ENCODE measurements at places on chromosomes 1 and 21.
A peak's percentile ranks its signal among the peaks of the same experiment; 100 is the strongest.

GRCh38 chr1:191818198-191818597 is 340.1 kb upstream of the RGS18 start:
- DNase-seq, result no peak

DNA sequence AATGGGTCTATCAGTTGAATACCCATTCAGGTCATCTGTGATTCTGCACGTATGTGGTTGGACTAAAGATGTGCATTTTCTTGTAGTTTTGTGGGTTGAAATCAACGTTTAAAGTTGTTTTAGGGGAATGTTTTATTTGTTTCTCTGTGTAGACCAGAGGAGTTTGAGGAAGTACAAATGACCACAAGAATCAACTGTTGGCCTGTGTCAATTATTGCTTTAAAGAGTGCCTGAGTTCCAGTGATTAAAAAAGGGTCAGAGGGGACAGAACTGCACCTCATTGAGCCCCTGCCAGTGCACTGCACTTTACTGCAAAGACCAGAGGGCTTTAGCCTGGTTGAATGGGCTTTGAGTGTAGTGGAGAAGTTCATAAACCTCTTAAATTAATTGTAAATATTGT is 190.3 kb downstream of the VPS13D start:
- DNase-seq, result no peak

- no peak for DNase-seq
These were observed 63.2 kb downstream of the WNT9A start for GRCh38 chr1:227884370-227885134.

- DNase-seq, result no peak
These were observed 5.7 kb upstream of the CSTB start for GRCh38 chr21:43781846-43782245.

DNA sequence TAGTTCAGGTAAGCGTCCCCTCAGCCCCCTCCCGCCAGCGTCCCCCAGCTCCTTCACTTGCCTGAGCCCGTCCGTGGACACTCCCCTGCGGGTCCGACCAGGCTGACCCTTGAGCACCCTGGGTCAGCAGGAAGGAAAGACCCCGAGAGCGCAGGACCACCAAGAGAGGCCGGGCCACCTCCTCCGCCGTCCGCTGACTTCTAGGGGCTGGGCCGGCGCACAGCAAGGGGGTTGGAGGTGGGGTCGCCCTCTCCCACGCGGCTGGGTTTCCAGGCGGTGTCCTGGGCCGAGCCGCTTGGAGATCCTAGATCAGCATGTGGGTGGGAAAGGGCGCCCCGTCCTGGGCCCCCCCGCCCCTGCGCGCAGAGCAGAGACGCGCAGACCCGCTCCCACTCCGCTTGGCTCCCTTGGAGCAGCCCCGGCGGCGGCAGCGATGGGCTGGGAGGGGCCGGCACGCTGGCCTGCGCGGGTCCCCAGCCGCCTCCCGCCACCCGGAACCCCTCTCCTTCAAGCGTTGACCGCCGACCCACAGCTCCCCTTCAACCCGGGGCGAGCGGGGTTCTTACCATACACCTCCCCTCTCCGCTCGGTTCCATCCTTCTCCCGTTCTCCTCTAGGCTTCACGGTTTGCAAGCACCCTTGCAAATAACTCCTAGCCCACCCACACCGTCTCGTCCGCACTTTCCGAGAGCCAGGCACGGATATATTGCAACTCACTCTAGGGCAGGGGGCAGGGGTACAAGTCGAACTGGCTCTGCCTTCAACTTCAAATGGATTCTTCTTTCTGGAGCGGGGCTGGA is 7.5 kb downstream of the KNCN start:
- DNase-seq, result no peak

- DNase-seq, result no peak
These were observed 16.8 kb upstream of the JAK1 start for GRCh38 chr1:64983110-64983509.

DNA sequence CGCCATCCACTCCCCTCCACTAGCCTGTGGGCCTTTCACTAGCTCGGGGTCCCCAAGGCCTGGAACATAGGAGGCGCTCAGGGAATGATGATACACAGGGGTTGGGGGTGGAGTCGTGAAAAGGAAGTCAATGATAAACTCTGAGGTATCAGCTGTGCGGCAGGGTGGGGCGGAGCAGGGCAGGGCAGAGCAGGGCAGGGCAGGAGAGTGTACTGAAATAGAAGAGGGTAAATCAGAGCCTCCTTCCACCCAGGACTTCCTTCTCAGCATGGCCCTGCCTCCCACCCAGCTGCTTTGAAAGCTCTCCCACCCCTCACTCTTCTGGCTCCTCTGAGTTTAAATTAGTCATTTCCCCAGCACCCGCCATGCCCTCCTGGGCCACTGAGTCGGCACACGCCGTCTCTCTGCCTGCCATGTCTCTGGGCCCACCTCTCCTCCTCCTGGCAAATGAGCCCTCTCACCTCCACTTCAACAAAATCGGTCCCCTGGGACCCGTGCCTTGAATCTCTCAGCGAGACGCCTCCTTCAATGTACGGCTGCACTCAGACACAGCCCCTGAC is 16.9 kb downstream of the CAPZB start:
- DNase-seq, result no peak

- no peak for DNase-seq
These were observed 80.5 kb upstream of the TTC39A start for GRCh38 chr1:51410568-51411460.

GRCh38 chr1:10771789-10772188 is 24.7 kb downstream of the CASZ1 start:
- DNase-seq, result no peak

- DNase-seq, result peak; percentile 15
These were observed 25.5 kb upstream of the IL10 start for GRCh38 chr1:206797534-206798383.

DNA sequence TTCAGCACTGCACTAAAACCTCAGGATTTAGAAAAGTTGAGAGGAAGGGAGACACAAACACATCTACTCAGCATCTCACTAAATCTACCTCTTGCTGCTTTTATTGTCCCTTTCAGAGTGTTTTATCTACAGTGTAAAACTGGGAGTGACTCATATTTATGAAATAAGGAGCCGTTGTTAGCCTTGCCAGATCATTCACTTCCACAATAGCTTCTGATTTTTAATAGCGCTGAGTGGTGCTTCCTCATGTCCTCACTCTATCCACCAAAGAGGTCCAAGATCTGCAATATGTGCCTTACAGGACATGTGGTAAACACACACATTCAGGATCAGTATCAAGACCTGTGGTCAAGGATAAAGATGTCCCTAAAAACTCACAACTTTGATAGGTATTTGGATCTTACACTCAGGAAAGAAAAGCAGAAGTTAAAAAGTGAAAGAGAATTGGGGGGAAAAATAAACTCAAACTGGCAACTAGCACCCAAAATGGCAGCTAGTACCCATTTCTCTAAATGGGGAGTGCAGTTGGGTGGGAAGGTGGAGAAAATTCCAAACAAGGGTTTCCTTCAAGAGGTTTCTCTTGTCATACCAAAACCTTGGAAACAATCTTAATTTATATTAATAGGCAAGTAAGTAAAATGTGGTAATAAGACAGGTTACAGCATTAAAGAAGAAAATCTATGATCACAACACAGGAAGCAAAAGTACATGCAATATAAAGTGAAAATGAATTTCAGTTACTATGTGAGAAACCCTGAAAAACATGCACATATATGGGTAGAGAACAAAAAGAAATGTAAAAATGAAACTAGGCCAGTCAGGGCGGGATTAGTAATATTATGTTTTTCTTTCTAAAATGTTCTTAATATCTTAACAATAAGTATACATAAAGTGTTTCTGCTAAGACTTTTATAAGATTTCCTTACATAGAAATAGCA is 15.9 kb downstream of the DUSP10 start:
- no peak for DNase-seq

- no peak for DNase-seq
These were observed 6.3 kb downstream of the CD2 start for GRCh38 chr1:116760487-116760886.

DNA sequence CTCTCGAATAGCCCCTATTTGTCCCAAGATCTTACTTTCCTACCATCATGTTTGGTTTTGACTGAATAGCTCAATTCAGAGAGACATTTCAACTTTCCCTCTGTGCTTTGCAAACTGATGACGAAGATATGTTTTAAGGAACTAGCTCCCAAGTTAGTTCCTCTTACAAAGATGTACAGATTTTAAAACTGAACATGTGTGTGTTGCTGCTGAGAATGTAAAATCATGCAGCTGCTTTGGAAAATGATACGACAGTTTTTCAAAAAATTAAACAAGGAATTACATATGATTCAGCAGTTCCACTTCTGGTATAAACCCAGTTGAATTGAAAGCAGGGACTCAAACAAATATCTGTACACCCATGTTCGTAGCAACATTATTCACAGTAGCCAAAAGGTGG is 33.6 kb downstream of the KIF26B start:
- DNase-seq, result no peak

- DNase-seq, result no peak
These were observed 95.0 kb upstream of the VAV3 start for GRCh38 chr1:108059945-108060344.

Measured in HuH-7.5 (cell line).